ENCODE measurements at places on chromosomes 7 and 10.

- no peak for DNase-seq
These were observed 30.5 kb upstream of the CHST3 start for GRCh38 chr10:71933651-71934050.

- no peak for DNase-seq
These were observed 11.5 kb downstream of the TPK1 start for GRCh38 chr7:144824360-144824759.

- no peak for DNase-seq
These were observed 201.8 kb downstream of the XPNPEP1 start for GRCh38 chr10:109721453-109722064.

GRCh38 chr10:29619241-29619669 lies 15.5 kb downstream of the SVIL start:
- DNase-seq = no peak

- DNase-seq = no peak
These were observed 46.6 kb upstream of the ARHGAP12 start for GRCh38 chr10:31975157-31975765.

- DNase-seq = no peak
These were observed 36.2 kb downstream of the MPP7 start for GRCh38 chr10:28266449-28267224.

DNA sequence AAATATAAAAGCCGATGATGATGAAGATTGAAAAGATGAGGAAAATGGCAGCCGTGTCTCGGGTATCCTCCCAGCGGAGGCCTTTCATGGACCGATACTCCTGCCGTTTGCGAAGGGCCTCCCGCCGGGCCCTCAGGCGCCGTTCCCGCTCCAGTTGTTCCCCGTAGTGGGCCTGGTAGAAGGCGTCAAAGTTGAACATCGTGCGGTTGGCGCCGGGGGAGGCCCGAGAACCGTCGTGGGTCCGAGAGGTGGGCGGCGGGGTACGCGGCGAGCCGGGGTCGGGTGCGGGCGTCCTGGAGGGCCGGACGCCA lies 553 bp downstream of the DNAJC30 start:
- no peak for DNase-seq

GRCh38 chr7:36951257-36951697 lies 227.0 kb upstream of the AOAH start:
- no peak for DNase-seq

- DNase-seq = no peak
These were observed 191.8 kb upstream of the SEMA3C start for GRCh38 chr7:81110673-81111072.

- no peak for DNase-seq
These were observed 115.2 kb downstream of the HIP1 start for GRCh38 chr7:75623390-75624133.

GRCh38 chr10:63388421-63389031 lies 77.3 kb downstream of the JMJD1C start:
- DNase-seq = no peak

- DNase-seq = no peak
These were observed 1.4 kb downstream of the CHST3 start for GRCh38 chr10:71965623-71966022.

DNA sequence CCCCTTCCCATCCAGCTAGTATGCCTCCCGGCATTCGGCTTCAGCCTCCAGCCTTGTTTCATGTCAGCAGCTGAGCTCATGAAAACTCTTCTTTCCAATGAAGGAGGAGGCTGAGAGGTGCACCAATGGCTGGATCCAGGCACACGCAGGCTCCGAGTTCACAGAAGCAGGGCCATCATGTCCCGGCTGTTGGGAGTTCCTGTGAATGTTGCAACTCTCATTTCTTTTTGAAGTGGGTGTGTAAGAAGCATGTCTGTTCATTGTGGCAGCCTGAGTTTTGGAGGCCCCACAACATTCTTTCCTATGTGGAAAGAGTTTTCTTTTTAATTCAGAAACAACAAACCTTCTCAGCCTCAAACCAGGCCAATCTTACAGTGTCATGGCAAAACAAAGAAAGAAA lies 89.7 kb downstream of the PTPRE start:
- no peak for DNase-seq

GRCh38 chr10:67836972-67837371 lies 1.0 kb downstream of the DNAJC12 start:
- DNase-seq = no peak

GRCh38 chr7:73645643-73646174 lies 21.4 kb upstream of the MLXIPL start:
- DNase-seq = no peak

- DNase-seq = no peak
These were observed 29.5 kb upstream of the INHBA start for GRCh38 chr7:41732436-41732785.

DNA sequence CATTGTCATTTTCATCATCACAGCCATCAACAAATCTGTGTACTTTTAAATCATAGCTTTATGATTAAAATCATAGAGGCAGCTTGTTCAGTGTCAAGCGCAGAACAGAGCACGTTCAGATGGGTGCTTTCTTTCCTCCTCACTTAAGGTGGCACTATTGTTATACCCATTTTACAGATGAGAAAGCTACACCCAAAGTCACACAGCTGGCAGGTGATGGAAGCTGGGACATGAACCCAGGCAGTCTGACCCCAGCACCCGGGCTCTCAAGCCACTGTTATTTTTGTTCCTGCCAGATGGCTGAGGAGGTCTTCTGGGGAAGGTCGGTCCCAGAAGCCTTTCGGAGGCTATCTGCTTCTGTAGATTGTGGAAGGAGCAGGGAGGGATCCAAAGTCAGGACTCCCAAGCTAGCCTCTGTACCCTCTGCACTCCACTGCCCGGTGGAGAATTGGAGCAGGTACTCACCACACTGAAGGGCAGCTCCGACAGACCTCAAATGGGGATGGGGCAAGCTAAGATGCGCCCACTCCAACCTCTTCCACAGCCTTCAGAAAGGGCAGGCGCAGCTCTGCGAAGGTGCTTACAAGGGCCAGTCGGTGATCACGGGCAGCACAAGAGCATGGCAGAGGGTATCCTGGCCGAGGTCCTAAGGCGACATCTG lies 610 bp downstream of the AVPI1 start:
- DNase-seq = no peak

DNA sequence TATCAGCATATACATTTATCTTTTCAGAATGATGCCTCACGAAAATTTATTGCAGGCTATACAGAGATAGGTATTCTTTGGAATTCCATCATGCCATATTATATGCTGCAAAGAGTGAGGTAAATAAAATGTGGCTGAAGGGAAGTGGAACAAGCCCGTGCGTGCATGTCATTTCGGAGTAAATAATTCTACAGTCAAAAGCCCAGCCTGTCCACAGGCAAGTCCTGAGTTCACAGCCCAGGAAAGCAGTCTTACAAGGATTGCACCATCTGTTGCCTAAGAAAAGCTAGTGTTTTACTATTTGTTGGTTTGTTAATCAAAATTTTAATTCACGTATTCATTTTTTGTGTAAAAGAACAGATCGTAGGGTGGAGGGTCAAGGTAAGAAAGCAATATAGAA lies 292.4 kb upstream of the AKR1E2 start:
- no peak for DNase-seq

GRCh38 chr7:142882338-142882678 lies 3.2 kb downstream of the TRPV6 start:
- DNase-seq = no peak

- DNase-seq = no peak
These were observed 7.0 kb upstream of the TRDMT1 start for GRCh38 chr10:17208476-17208875.

All from stimulated activated CD4-positive, alpha-beta T cell treated with anti-CD3 and anti-CD28 coated beads, Interleukin-1b, Interleukin-23, amount 100 ng/mL, for 1 hour (primary cell).